ENCODE measurements at places on chromosomes 4 and X.

- DNase-seq = no peak
These were observed at the start of gene TRIM2 for GRCh38 chr4:153204247-153204671. Gene TRIM2, plus strand, starts transcription at chr4:153204443. Its CDS starts 88 bp downstream, at chr4:153204531.

DNA sequence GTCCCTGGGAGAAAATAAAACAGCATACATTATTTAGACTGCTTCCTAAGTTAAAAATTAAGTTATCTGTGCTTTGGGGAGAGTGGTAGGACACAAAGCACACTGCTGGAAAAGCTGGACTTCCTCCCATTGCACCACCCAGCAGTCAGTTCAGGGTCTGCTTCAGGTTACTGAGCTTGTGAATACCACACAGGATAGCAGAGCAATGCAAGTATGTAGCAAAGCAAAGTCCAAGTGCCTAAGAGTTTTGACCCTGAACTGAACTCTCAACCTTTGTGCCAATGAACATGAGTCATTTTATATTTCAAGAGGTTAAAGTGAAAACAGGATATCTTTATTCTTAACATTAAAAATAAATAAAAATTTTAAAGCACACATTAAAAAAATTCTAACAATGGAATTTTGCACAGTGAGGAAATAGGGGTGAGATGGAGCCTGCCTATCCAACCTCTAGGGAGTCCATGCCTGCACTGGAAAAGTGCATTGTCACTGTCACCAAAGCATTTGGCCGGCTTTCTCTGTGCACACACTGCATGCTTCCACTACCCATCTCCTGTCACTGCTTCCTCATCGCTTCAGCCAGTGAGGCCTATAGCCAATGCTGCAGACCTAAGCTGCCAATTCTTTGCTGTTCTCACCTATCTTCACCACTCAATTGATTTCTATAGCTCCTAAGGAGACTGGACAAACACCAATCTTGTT is 50.9 kb downstream of the ABCG2 start:
- no peak for DNase-seq

DNA sequence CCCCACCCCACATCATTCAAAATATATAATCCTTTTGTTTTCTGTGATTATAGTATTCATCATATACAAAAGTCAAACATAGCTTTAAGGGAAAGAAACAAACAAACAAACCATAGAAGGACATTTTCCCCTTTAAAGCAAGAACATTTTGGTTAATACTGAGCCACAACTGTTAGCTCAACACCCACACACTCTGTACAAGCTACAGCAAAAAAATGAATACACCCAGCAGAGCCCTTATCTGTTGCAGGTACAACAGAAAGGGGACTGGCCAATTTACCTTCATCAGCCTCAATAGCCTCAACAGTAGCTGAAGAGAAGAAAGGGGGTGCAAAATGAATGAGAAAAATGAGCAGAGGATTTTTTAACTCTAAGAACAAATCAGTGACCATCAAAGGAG is 318.4 kb downstream of the PPP3CA start:
- no peak for DNase-seq

DNA sequence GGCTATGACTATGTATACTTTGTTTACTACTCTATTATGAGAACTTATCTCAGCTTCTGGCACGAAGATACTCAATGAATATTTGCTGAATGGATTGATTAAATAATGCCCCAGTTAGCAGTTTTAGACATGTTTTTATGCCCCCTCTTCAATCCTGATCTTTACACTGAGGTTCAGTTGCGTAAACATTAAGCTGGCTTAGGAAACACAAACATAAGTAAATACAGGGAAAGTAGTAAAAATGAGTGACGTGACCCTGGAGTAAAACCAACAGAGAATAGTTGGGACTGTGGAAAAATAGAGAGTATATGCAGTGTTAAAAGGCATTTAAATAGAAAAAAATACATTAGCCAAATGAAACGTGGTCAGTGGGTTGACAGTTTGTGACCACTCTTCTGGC is 387.0 kb upstream of the ACTRT1 start:
- no peak for DNase-seq

GRCh38 chr4:83850435-83850834 is 314.5 kb downstream of the GPAT3 start:
- no peak for DNase-seq

DNA sequence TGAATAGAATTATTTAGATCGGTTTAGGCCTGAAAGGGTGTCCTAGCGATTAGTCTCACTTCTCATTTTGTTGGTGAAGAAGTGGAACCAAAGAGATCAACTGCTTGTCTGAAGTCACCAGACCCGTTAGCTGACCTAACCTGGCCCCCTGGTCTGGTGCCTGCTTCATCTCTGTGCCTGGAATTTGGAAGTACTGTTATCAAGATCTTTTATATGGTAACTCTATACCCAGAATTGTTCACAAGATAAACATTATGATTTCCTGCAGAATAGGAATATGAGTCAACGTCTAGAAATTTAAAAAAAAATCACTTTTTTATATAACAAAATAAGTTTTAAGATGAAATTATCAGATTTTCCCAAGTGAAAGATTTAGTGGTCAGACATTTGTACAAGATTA is 37.2 kb downstream of the LRP2BP start:
- no peak for DNase-seq

DNA sequence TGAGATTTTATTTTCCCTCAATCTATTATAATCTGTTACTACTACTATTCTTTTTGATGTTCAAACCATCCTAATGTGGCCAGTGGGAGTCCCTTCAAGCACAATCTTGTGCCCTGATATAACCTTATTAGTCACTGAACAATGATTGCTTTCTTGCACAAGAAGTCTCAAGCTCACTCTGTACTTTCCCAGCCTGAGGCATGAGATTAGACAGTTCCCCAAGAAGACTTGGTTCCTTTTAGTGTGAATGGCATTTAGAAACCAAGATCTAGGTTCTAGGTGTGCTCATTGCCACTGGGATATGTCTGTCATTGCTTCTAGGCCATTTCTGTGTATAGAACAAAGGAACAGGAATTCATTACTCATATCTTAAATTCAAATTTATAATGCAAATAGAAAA is 28.0 kb upstream of the RBM41 start:
- no peak for DNase-seq

DNA sequence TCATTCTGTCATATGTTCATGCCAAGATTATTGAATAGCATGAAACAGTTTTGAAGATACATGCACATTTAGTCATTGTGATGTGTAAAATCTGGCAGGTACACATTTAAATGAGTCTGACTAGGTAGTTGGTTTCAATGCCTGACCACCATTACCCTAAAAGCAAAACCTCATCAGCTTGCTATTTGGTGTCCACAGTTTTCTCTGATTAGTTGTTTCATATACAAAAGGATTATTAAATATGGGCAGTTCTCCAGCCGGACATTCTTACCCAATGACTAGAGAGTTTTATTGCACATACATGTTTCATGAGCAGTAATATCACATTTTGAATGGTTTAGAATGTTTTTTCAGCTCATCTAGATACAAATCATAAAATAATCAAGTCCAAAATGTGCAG is 23.7 kb downstream of the DCHS2 start:
- no peak for DNase-seq

DNA sequence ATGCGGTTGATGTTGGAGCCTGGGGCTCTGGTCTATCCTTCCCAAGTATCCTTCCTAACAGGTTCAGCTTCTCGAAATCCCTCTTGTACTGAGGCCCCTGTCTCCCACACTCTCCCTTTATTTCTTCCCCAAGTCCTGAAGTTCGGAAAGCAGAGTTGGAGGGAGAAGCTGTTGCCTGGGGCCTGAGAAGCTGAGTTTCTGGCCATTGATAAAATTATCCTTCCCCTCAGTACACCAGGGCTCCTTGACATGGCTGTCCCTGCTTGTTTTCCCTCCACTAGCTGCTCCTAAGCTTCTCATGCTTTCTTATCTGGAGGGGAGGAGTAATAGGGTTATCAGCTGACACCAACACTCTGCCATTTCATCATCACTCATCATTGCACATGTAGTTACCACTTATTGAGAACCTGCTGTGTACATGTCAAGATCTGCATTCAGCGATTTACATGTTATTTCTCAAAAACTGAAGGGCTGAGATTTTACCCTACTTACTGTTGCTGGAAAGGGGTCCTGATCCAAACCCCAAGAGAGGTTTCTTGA is 58.0 kb downstream of the FUNDC1 start:
- no peak for DNase-seq

DNA sequence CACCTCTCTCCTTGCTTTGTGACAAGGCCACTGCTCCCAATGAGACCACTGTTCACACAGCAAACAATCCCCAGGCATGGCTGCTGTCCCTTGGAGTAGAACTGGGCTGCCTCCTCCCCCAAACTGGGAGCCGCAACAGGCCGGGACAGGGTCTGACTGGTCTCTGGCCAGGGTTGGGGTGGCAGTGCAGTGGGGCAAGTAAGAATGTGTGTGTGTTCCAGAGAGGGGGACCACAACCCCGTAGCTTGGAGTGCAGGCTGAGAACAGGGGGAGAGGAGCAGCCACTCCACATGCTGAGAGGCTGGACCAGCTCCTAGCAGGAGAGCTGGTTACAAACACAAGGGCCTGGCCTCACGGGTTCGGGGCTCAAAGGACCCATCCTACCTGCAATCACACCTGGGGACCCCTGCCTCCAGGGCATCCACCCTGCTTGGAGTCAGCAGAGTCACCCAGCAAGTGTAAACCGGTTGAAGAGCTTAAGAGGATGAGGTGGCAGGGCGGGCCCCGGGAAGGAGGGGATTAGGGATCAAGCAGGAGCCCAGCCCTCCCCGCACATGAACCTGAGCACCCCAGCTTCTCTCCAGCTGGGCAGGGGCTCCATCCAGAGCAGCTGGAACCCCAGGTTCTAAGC is 3.8 kb upstream of the ZNF185 start:
- no peak for DNase-seq

GRCh38 chrX:69285881-69286564 is 120.8 kb upstream of the PJA1 start:
- DNase-seq = no peak

DNA sequence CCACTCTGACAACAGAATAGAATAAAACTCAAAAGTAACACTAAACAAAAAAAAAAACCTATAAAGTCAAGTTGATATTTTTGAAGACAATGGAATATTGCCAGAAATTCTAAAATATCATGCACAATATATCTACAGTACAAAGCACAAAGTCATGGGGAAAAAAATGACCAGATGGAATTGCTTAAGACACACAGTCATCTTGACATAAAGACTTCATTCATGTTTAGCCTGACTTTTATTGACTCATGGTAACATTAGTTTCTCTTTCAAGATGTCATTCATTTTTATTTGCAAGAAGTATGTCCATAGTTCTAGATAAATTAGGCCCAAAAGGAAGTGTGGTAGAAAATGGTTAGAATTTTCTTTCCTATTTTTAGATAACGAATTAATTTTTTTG is 259.1 kb downstream of the CAMK2D start:
- DNase-seq = no peak

GRCh38 chr4:46844325-46844917 is 64.6 kb downstream of the COX7B2 start:
- DNase-seq = no peak

- no peak for DNase-seq
These were observed 44.3 kb downstream of the CD40LG start for GRCh38 chrX:136692271-136692670.

GRCh38 chr4:189767941-189768340 is 172.7 kb upstream of the FRG1 start:
- no peak for DNase-seq

GRCh38 chrX:150365990-150366911 is 3.1 kb downstream of the MAMLD1 start:
- DNase-seq = peak; percentile 87

DNA sequence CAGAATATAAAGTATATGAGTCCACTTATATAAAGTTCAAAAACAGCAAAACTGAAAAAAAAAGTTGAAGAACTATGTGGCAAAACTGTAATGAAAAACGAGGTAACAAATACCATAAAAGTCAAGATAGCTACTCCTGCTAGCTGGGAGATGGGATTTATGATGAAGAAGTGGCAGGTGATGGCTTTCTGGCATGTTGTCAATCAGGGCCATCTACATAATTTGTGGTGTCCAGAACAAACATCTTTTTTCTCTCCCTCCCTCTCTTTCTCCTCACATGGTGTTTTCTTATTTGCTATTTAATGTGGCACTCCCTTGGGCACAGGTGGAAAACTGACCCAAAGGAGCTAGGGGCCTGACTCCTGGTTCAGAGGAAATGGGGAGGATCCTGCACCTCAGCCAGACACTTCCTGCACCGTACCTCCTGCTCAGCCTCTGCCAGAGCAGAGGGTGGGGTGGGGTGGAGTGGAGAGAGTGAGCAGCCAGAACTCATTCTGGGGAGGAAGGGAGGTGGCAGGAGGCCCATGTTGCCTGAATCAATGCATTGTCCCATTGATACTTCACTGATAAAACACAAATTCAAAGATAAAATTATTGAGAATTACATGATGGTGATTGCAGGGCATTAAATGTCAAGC is 5.3 kb upstream of the SAP30 start:
- DNase-seq = no peak

GRCh38 chr4:71290476-71290875 is 48.3 kb upstream of the SLC4A4 start:
- no peak for DNase-seq

DNA sequence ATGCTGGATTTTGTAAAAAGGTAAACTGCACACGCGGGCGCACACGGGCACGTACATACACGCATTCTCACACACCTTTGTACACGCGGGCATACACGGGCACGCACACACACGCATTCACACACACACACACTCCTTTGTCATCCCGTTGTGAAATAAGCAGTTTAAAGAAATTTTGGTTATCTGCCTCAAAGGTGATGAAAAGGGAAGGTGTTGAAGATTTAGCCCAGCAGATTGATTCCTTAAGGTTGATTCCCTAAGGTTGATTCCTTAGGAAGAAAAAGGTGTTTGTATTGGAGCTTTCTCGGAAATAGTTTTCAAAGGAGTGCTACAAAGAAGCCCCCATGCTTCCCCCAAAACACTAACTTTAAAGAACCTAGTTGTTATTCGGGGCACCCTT is 693 bp downstream of the ATP10D start:
- no peak for DNase-seq

- DNase-seq = no peak
These were observed 45.4 kb downstream of the EDNRA start for GRCh38 chr4:147526272-147526654.

GRCh38 chr4:118032691-118033090 is 1.6 kb upstream of the NDST3 start:
- DNase-seq = no peak

GRCh38 chr4:169351872-169352271 is 81.1 kb upstream of the SH3RF1 start:
- DNase-seq = no peak

DNA sequence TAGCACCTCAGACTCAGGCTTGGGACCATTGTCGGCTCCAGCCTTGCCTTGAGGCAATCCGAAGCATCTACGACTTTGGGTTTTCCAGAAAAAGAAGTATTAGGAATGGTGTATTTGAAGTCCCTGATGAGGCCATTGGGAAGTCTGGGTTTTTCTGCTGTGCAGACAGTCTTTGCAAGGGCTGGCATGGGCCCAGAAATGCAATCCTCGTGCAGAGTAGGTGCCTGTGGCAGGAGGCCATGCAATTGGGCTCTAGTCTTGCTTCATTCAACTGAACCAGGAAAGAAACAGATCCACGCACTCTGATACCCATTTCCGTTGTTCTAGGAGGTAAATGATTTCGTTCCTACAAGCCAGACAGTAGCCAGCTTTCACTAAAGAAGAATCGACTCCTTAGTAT is 12.4 kb downstream of the ZFP92 start:
- no peak for DNase-seq

Measured in vagina (tissue), 2 donors.